ENCODE measurements at places on chromosomes 1 and 21.

DNA sequence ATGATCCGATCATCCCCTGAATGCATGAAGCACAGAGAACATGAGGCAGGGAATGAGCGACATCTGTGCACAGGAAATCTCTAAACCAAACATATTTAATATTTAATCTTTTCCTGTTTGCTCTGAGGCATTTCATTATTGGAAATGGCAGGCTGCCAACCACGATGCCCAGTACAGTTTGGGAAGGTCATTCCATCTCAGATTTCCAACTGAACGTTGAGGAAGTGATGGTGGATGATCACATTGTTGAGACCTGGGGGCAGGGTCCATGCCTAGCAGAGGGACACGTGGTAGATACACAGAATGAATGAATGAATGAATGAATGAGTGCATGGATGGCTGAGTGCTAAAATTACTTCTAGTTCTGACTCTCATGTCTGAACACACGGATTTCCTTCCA, 15.9 kb upstream of the FASLG start:
- DNase-seq, result no peak

GRCh38 chr1:51686450-51686849, 69.6 kb downstream of the OSBPL9 start:
- no peak for DNase-seq

DNA sequence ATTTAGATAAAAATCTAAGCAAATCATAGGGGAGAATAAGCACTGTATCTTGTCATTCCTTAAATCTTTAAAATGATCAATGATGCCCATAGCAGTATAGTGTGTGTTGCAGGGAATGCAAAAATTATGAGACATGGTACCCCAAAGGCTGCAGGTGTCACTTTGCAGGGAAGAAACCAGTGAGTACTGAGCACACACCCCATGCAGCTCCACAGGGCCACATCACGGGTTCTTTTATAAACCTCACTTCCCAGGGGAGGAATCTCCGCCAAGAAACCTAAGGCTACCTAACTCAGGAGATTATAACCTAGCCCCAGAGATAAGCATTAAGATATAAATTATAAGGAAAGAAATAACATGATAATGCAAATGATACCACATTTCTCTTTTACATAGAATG, 115.6 kb downstream of the APP start:
- no peak for DNase-seq

DNA sequence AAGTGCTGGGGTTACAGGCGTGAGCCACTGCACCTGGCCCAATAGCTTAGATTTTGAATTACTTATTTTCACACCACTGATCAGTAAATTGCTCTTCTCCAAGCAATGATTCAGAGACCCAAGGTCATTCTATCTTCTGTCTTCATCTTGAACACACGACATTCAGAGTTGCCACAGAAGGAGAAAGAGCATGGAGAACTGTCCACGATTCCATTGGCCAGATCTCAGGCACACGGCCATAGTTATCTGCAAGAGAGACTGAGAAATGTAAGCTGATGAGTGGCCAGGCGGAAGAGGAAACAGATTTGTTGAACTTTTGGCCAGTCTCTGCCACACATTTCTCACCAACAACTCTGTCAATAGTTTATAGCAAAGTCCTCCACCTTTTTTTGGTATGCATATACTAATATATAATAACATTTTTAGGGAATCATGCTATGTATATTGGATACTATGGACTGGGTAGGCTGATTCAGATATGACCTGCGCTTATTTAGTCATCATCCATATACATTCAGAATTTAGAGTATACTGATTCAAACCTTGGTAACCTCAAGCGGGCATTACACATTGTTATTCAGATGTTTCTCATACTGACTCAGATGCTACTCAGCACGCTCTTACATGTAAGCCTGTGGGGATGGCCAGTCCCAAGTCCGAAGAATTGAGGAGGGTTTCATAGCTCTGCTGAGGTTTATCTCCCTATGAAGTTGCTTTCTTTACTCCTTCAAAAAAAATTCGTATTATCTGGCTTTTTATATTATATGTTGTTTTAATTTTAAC, 25.5 kb upstream of the CAP1 start:
- DNase-seq, result no peak

- no peak for DNase-seq
These were observed 17.2 kb downstream of the EPHX1 start for GRCh38 chr1:225827076-225827475.

Data from RPMI8226 (cell line).